Nucleus accumbens (tissue), 56 donors: ENCODE measurements at places on chromosomes 5 and 9.

- no peak for DNase-seq
These were observed 225.7 kb downstream of the ASTN2 start for GRCh38 chr9:117189121-117189520.

- DNase-seq = no peak
These were observed 37.1 kb upstream of the LRRC14B start for GRCh38 chr5:154236-154635.

DNA sequence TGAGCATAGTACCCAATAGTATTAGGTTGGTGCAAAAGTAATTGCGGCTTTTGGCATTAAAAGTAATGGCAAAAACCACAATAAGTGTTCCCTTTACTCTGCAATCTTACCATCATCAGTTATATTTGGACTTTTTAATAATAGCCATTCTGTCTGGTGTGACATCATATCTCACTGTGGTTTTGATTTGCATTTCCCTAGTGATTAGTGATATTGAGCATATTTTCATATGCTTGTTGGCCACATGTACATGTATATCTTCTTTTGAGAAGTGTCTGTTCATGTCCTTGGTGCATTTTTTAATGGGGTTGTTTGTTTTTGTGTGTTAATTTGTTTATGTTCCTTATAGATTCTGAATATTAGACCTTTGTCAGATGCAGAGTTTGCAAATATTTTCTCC is 289.9 kb downstream of the FAM170A start:
- no peak for DNase-seq

DNA sequence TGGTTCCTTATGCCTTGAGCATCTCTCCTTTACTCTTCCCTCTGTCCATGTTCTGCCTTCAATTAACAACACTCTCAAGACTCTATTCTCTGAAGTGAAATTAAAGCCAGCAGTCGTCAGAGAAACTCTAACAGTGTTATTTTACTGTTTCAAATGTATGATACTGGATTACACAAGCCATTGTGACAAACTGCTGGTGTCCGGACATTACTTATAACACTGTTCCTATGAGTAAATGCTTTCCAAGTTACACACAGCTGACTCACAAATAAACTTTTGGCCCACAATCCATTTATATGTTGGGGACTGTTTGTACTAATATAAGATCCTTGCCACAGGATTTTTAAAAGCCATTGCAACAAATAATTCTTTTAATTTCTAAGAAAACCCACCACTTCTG is 63.2 kb upstream of the GHR start:
- no peak for DNase-seq

GRCh38 chr5:173970878-173971650 is 17.9 kb upstream of the C5orf47 start:
- DNase-seq = no peak
